Lower leg skin (tissue), 4 donors: ENCODE measurements at places on chromosomes 3 and 15.
A peak's percentile ranks its signal among the peaks of the same experiment; 100 is the strongest.

DNA sequence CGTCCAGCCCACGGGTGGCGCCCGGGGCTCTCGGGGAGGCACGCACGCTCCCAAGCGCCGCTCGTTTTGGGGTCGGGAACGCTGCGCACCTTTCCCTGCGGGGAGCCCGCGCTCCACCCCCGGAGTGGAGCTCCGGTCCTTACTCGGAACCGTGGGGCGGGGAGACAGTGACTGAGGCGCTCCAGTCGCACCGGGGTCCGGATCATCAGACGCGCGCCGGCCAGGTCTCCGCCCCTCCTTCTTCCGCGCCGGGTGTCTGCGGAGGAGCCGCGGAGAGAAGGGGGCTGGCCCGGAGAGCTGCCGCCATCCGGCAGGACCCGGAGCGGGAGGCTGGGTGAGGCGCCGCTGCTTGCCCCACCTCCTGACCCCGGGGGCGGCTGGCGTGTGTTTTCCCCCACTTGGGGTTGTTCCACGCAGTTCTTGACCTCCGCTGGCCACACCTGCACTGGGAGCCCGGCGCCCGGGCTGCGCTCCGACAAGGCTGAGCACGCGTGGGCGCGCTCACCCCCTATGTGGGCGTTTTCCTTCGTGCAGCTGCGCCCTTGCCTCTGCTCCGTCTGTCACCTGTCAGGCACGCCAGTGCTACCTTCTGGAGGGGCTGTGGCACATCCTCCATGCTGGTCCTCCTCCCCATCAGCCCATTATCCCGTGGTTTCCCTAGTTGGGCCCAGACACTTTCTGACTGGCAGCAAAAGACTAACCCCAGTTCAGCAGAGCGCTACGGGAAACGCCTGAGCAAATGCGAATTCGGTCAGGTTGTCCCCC is at the start of gene MCF2L2:
Gene MCF2L2, minus strand, starts transcription at position 173 of the 765 bp plus-strand sequence. CDS start 642 bp downstream, outside the sequence.
- peak; percentile 86 for DNase-seq

- no peak for DNase-seq
These were observed 43.8 kb upstream of the SCAANT1 start for GRCh38 chr3:63955830-63956545.

DNA sequence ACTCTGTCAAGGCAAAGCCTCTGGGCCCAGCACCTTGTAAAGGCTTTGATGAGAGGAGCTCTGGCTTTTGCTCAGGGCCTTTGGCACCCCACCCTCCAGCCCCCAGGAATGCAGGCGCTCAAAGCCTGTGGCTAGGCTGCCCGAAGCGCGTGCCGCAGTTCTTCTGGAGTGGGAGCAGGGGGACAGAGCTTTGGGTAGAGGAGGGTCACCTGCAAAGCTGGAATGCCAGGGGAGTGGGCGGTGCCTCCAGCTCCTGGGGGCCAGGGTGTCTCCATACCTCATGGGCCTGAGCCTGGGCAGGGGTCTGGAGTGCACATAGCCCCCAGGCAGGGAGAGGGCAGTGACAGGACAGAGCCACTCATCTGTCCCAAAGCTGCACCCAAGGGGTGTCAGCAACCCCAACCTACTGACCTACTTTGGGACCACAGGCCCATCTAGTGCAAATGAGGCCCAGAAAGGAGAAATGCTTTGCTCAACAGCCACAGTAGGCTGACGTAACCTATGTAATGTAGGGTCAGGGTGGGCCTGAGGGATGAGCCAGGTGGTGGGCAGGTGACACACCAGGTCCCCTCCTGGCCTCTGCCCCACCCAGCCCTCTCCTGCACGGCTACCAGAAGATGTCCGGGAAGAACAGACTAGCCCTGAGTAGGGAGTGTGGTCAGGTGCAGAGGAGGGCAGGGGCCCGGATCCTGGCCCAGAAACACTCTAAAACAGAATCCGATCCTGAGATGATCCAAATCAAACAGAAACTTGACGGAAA is 2.2 kb upstream of the CALML4 start:
- peak; percentile 75 for DNase-seq

- DNase-seq, result peak; percentile 94
These were observed 80.7 kb upstream of the ALDH1L1 start for GRCh38 chr3:126261037-126261436.

DNA sequence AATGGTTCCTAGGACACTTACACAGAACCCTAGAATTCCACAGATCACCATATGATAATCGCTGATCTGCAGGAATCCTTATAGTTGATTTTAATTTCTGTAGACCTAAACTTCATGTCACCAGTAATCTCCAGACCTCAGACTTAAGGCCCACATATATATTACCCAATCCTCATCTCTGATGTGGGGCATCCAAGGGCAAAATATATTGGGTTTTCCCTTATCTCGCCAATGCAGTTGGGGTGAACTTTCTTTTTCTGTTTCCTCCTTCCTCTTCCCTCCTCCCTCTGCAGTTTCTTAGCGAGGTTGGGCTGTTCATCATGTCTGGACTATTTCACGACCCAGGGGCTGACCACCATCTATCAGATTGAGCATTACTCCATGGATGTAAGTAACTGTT is 230.2 kb downstream of the P3H2 start:
- DNase-seq, result no peak

DNA sequence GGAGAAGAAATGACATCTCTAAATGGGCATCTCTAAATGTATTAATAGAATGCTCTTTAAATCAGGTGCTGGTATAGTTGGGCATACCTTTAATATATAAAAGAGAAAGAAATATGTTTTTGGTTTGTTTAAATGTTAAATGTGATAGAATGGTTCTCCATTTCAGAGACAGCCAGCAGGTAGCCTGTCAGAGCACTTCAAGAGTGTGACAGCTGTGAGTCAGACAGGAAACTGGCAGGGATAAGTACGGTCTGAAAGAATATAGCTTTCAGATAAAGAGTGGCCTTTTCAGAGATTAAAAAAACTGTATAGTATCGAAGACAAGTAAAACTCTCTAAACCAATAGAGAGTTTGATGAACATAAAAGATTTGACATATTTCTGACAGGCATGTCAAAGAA is 654.1 kb downstream of the IGSF11 start:
- DNase-seq, result no peak

DNA sequence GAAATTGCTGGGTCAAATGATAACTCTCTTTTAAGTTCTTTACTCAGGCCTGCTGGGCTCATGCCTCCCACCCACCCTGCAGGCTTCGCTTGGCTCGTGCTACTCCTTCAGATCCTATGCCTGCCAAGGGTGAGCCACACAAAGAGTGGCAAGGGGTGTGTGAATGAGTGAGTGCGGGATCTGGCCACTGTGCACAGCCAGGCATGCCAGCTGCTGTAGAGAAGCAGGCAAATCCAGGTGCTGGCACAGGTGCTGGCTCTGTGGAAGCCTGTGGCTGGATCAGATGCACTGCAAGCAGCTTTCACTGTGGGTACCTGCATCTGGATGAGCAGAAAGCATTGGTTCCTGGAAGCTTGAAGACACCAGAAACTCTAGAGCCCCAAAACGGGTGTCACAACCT is 1055.7 kb upstream of the EPHA6 start:
- DNase-seq, result no peak

DNA sequence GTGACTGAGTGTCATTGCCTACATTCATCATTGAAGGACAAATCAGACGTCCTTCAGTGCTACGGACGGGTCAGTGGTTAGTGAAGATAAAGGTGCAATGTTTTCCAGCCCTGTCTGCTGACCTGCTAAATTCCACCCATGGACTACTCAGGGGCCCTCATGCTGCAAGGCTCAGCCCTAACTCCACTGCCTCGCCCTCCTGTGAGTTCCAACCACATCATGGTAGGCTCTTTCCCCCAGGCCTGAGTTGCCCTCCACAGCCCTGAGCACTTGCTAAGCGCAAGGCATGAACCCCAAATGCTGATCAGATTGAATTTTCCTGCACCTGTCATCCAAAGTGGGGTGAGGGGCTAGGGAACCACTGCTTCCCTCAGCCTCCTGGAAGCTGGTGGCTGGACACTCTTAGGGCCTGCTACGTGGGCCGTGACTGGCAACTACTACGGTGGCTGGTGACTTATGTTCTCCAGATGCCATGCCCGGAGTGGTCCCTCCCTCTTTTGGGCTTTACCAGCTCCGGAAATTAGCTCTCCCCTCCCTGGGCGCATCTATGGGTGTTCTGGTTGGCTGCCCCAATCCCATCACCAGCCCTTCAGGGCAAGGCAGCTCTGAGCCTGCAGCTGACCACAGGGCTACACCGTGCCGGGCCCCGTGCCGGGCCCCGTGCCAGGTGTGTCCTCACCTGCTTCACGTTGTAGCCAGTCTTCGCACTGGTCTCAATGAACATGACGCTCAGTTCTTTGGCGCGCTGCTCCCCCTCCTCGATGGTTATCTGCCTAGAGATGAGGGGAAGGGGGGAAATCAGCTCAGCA is 32.1 kb downstream of the SRPRB start:
- no peak for DNase-seq

DNA sequence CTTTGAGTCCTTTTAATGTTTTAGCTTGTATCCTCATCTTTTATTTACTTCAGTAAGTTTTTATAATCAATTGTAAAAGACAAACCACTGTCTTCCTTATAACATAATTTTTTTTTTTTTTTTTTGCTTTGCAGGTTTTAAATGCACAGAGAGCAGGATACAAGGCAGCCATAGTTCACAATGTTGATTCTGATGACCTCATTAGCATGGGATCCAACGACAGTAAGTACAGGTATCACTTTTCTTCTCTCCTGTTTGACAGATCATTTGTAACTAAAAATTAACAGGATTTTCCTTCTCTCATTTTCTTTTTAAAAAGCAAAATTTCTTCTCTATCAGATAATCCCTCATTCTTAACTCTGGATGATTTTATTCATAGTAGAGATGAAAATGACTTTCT is 75.4 kb downstream of the PFN2 start:
- DNase-seq, result no peak

DNA sequence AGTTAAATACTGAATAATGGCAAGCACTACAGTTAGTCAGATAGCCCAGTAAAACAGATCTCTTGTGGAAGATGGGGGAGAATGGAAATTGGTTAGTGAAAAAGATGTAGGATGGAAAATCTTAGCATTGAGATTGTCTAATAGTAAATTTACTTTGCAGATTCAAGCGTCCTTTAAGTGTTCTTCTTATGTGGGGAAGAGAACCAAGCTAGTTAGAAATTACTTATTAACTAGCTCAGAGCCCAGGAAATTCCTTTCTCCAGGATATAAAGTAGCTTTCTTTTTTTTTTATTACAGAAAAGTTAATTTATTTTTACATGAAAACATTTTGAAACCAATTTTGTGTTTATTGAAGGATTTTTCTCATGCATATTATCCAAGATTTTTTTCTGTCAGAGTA is 36.7 kb downstream of the TIPARP start:
- no peak for DNase-seq

DNA sequence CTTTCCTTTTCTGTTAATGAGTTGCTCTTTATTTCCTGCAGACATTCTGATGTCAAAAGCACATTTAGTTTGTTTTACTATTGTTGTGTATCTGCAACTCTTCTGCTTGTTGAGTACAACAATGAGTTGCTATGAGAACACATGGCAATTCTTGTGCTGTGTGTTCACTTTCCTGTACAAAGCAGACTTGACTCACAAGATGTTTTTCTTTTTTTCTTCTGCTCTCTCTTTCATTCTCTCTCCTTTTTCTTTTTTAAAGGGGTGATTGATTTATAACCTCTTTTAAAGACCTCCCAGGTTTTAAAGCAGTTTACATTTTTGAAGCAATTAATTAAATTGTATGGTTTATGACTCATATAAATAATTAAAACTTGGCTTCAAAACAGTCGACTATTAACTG is 31.6 kb upstream of the ABHD10 start:
- no peak for DNase-seq

DNA sequence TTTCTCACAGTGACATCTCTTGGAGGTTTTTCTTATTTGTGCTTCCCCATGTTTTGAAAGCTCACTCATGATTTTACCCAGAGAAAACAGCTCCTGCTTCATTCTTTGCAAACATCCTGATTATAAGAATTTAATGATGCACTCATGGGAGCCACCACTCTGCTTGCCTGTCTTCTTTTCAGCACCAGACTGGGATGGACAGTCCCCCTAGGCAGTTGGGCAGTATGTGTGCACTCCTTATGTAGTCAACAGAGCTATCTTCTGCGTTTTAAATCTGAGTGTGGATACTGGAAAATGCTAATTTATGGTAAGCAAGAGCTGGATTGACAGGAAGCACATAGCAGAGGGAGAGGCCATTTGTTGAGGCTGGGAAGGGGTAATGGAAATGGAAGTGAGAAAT is 276.1 kb downstream of the AGBL1 start:
- no peak for DNase-seq

DNA sequence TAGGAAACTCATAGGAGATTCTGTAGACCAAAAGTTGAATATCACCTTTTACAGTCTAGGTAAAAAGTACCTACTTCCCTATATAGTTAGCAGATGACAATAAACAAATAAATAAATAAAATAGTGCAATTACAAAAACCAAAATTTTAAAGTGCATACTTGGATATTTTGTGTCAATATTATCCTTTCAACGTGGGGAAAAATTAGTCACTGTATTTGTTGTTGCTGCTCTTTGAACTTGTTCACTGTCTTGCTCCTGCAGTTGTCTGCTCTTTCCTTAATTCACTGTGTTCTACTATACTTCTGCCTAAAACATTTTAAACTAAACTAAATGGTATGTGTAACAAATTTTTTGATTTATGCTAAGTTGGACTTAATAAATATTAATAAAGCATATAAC is 889.0 kb downstream of the ROBO1 start:
- DNase-seq, result no peak

- DNase-seq, result peak; percentile 57
These were observed 84.6 kb downstream of the CD47 start for GRCh38 chr3:108006077-108006771.

- no peak for DNase-seq
These were observed 17.7 kb upstream of the MRPS22 start for GRCh38 chr3:139326131-139326530.

GRCh38 chr15:78828920-78829319 is 17.7 kb upstream of the ADAMTS7 start:
- DNase-seq, result no peak

DNA sequence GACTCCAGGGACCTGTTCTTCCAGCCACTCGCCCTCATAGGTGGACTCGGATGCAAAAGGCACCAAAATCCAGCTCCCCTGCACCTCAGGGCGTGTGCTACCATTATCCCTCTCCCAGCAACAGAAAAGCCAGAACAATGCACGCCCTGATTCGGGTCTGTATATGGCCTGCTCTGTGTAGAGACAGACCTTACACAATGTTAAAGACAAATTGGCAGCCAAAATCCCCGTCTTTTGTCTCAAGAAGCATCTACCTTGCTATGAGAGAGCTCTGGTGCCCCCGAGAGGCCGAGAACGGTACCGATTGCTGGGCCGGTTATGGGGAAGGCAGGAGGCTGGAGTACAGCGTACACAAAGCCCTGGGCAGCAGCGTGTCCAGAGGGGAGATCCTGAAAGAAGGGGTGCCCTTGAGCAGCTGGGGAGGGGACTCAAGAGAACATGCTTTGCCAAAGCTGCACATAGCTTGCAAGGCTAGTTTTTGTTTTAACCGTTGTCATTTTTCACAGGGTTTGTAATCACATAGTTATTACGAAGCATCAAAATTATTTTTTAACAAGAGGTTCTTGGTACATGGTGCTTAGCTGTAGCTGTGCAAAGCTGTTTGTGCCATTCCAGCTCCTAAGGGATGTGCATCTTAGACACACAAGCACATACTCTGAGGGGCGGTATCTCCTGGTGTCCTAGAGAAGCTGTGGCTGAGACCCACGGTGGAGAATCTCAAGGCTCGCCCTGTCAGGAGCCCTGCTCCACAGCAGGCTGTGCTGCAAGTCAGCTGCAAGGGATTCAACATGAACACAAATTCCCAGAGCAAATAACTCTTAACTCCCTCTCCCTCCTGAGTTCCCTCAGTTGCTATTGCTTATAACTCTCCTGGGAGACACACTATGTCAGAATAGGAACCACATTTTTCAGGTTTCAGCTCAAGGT is 461.5 kb upstream of the PPP2R3A start:
- DNase-seq, result no peak

GRCh38 chr3:69032142-69032541 is 18.7 kb upstream of the EOGT start:
- no peak for DNase-seq

GRCh38 chr15:72307026-72307425 is 12.9 kb downstream of the CELF6 start:
- peak; percentile 58 for DNase-seq
